ENCODE measurements at places on chromosomes 13 and 19.

- no peak for DNase-seq
Measured at GRCh38 chr19:16096280-16096855, 15.3 kb upstream of the RAB8A start.

GRCh38 chr19:34732612-34733211 is 1.3 kb upstream of the ZNF181 start:
- no peak for DNase-seq

DNA sequence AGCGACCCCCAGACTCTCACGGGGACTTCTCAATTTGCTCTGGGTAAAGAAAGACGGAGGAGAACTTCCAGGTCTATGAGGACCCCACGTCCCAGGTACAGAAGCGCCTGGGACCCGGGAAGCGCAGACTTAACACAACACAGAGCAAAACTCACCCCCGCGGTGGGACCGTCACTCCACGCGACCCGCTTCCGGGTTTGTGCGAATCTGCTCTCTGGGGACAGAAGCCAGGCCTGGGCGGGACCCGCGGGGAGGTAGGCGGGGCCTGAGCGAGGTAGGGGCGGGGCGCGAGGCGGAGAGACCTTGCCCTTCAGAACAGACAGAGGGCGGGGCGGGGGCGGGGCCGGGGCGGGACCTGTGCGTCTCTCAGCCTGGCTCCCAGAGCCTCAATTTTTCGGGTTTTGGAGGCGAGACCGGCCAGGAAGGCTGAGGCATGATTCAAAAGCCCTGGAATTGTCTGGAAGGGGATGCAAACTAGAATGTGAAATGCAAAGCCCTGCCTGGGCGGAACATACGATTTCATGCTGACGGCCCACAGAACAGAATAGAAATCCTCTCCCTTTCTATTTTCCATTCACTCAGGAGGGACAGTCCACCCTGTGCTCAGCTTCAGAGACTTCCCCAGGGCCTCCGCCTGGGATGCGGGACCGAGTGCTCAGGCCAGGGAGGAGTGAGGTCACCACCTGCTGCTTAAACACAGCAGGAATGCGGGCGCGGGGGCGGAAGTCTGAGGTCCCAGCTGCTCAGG is 19.3 kb upstream of the ZNF888 start:
- DNase-seq: peak; percentile 91

DNA sequence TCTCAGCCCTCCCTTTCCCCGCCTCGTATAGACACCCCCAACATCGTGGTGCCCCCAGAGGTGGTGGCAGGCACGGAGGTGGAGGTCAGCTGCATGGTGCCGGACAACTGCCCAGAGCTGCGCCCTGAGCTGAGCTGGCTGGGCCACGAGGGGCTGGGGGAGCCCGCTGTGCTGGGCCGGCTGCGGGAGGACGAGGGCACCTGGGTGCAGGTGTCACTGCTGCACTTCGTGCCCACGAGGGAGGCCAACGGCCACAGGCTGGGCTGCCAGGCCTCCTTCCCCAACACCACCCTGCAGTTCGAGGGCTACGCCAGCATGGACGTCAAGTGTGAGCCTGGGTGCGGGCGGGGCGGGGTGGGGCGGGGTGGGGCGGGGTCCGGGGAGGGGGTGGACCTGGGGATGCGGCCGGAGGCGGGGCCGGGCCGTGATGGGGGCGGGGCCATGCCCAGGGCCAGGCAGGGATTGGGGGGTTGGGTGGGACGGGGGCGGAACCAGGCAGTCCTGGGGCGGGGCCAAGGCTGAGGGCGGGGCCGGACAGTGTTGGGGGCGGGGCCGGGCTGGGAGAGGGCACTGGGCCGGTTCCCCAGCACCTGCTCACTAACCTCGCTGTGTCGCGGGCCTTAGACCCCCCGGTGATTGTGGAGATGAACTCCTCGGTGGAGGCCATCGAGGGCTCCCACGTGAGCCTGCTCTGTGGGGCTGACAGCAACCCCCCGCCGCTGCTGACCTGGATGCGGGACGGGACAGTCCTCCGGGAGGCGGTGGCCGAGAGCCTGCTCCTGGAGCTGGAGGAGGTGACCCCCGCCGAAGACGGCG is 7.8 kb downstream of the MAG start:
- DNase-seq: no peak

- no peak for DNase-seq
Measured at GRCh38 chr13:51258612-51259548, 36.7 kb downstream of the FAM124A start.
